ENCODE measurements at places on chromosomes 12 and 14.
A peak's percentile ranks its signal among the peaks of the same experiment; 100 is the strongest.

- no peak for DNase-seq
Measured at GRCh38 chr14:54486685-54487084, 2.1 kb downstream of the GMFB start.

GRCh38 chr12:118256352-118256751, 116.4 kb downstream of the TAOK3 start:
- DNase-seq: no peak

- no peak for DNase-seq
Measured at GRCh38 chr12:104850781-104851180, 107.3 kb downstream of the SLC41A2 start.

- DNase-seq: no peak
Measured at GRCh38 chr14:64928239-64929013, 14.1 kb downstream of the GPX2 start.

DNA sequence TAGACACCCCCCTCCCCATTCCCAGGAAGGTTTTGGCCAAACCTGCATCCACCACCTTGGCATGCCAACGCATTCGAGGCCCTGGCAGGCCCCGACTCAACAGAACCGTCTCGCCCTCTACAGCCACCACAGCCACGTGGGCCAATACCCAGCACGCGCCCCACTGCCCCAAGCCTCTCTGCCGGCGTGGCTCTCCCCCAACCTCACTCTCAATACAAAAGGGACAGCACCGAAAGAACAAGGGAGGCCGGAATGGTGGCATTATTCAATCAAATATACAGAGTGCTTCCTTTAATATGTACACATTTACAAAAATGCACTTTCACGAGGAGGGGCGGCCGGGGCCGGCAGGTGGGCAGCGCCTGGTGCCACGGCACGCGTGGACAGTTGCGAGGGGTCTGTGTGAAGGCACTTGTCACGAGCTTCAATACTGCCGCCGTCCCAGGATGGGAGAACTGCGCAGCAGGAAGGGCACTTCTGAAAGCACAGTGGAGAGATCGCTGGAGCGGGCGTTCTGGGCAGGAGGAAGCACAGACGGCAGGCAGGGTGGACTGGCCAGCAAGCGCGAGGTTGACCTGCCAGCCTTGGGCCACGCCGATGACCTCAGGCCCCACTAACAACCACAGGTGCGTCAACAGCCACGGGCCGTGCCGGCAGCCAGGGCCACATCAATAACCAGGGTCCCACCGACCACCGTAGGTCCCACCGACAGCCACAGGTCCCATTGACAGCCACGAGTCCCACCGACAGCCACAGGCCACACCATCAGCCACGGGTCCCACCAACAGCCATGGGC, 26.9 kb downstream of the JAG2 start:
- DNase-seq: no peak

DNA sequence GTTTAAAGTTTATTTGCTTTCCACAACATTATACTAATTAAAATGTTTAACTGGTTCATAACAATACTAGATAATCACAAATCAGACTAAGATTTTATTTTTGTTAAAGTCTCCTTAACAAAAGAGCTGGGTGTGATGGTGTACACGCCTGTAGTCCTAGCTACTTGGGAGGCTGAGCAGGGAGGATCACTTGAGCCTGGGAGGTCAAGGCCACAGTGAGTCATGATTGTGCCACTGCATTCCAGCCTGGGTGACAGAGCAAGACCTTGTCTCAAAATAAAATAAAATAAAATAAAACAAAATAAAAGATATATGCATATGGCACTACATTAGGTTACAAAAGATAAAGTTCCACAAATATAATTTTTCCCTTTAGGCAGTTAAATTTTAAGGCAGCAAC, 5.6 kb downstream of the MIS18BP1 start:
- no peak for DNase-seq

GRCh38 chr12:69431591-69432222, 38.5 kb upstream of the FRS2 start:
- DNase-seq: no peak

DNA sequence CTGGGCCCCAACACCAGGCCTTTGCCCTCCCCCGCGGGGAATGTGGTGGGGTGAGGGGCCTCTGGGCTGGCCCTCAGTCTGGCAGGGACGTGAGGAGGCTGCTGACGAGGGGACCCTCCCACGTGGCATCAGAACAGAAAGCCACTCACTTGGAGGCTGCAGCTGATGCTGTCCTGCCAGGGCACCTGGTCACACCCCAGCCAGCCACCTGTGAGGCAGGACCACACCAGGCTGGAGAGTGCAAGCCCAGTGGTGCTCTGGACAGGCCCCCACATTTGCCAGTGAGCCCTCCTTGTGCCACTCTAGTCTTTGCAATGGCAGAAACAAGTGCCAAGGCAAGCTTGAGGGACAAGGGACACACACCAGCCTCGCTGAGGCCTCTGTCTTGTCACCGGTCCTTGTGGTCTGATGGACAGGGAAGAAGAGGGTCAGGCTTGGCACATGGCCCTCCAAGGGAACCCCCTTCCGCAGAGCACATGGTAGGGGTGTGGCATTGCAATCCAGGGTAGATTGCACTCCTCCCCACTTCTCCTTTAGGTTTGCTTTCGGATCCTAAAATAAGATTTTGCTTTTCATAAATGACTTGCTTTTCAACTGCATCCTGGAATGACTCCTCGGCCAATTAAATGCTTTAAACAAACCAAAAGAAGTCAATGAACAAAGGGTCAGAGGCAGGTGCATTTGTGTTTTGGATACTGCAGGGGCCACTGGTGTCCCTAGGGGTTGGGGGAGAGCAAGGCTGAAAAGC, 53.7 kb downstream of the CCDC88C start:
- DNase-seq: no peak

GRCh38 chr12:21539797-21540196, 13.7 kb downstream of the SPX start:
- no peak for DNase-seq

GRCh38 chr12:99732131-99732530, 84.6 kb downstream of the GARIN6 start:
- no peak for DNase-seq

- no peak for DNase-seq
Measured at GRCh38 chr12:89129167-89129870, 223.0 kb downstream of the DUSP6 start.

GRCh38 chr12:108691998-108692808, 39.1 kb downstream of the CORO1C start:
- no peak for DNase-seq

DNA sequence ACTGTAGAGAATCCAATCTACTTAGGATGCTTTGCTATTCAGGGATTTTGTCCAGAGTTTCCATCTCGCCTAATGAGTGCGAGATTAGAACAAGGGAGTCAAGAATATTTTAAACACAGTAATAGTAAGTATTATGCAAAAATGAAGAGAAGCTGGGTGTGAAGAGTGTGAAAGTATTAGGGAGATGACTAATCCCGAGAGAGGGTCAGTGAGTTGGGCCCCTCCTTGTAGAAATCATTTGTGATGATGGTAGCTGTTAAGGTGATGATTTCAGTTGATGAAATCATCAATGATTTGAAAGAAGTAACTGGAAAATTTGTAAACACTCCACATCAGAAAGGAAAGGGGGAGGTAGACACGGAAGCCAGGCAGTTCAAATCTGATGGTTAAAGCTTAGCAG, 478.9 kb upstream of the MGAT4C start:
- no peak for DNase-seq

- DNase-seq: no peak
Measured at GRCh38 chr14:49106741-49107667, 479.2 kb downstream of the RPS29 start.

DNA sequence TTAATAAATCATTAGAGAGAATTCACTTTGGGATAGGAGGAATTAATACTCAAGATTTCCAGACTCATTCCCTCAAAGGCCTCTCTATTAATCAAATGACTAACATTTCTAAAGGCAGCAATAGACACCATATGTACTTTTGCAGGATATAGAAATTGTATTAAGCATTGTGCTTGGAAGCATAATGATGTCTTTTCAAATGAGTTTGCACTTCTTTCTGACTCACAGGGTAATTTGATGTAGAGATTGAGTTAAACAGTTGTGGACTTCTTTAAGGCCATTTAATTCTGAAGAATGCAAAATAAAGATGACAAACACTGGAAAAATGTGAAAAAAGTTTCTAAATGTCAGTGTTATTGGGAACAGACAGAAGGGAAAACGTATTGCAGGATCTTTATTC, 63.4 kb upstream of the CSRP2 start:
- no peak for DNase-seq

- DNase-seq: peak; percentile 69
Measured at GRCh38 chr12:124411281-124411878, 116.5 kb downstream of the RFLNA start.

- DNase-seq: peak; percentile 71
Measured at GRCh38 chr12:117857632-117858612, 110.9 kb downstream of the KSR2 start.
